ENCODE measurements at places on chromosomes 6 and 20. TPM values are rescaled to one million over a fixed set of nuclear protein-coding genes. Genes with fewer than 3 reads are reported as not detected.

Gene MAS1
- not detected for polyA plus RNA-seq

Gene DNAH8
- polyA plus RNA-seq, result not detected

Gene C6orf58
- not detected for polyA plus RNA-seq

Gene LRRN4
- polyA plus RNA-seq, result not detected

Gene RSPO4
- polyA plus RNA-seq, result not detected

Gene CDSN
- not detected for polyA plus RNA-seq

Gene NFATC2
- polyA plus RNA-seq, result 52.1 TPM

Gene GABRR2
- polyA plus RNA-seq, result 0.16 TPM

Gene BPHL
- 6.5 TPM for polyA plus RNA-seq

Gene PERP
- 6.4 TPM for polyA plus RNA-seq

Gene RNF182
- not detected for polyA plus RNA-seq

Gene BTNL2
- not detected for polyA plus RNA-seq

Gene UNC93A
- not detected for polyA plus RNA-seq

Gene XKR7
- polyA plus RNA-seq, result 0.02 TPM

Gene SPATS1
- polyA plus RNA-seq, result not detected

Gene ADGRF1
- not detected for polyA plus RNA-seq

Gene SLC4A11
- polyA plus RNA-seq, result 0.46 TPM

Gene PGC
- not detected for polyA plus RNA-seq

Gene OPRM1
- polyA plus RNA-seq, result not detected

Gene SEL1L2
- not detected for polyA plus RNA-seq

Gene C6orf62
- 120 TPM for polyA plus RNA-seq

Gene CST1
- polyA plus RNA-seq, result not detected

Gene PRPH2
- polyA plus RNA-seq, result 0.07 TPM

Gene SMIM13
- 4.6 TPM for polyA plus RNA-seq

Gene BPIFB4
- not detected for polyA plus RNA-seq

Gene ACTR5
- 9.5 TPM for polyA plus RNA-seq

Gene HLA-DRB5
- polyA plus RNA-seq, result 3.2 TPM

Gene POU3F2
- not detected for polyA plus RNA-seq

Gene TGM3
- polyA plus RNA-seq, result not detected

Measured in CD8-positive, alpha-beta memory T cell (primary cell).